ENCODE measurements at places on chromosomes 13 and 19.

GRCh38 chr19:10888421-10888866 is 17.1 kb downstream of the CARM1 start:
- DNase-seq, result no peak

- no peak for DNase-seq
Measured at GRCh38 chr19:525857-526419, 5.6 kb upstream of the CDC34 start.

DNA sequence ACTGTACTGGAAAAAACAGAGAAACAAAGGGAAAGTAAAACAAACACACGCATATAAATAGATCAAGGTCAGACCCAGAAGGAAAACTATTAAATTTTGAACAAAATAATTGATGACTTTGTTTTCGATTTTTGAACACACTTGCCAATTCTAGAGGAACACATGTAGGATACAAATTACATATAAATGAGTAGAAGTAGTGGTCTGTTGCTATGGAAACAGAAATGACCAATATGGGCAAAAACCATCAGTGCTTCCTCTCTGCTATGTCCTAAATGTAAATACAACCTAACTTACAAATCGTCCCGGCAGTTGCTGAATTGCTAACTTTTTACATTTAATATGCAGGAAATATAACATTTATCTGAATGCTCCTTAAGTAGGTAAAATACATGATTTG is 65.2 kb upstream of the POSTN start:
- no peak for DNase-seq

DNA sequence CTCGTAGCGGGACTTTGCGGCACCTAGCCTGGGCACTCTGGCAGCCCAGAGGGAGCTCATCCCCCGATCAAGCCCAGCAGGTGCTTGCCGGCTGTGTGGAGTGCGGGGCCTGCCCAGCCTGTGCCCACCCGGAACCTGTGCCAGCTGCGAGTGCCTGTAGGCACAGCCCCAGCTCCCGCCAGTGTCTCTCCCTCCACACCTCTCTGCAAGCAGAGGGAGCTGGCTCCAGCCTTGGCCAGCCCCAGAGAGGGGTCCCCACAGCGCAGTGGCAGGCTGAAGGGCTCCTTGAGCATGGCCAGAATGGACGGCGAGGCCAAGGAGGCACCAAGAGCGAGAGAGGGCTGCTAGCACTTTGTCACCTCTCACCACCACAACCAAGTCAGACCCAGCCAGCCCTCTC is 55.5 kb upstream of the C1QTNF9B start:
- no peak for DNase-seq

- DNase-seq, result no peak
Measured at GRCh38 chr19:44785271-44785670, 7.6 kb downstream of the CBLC start.

DNA sequence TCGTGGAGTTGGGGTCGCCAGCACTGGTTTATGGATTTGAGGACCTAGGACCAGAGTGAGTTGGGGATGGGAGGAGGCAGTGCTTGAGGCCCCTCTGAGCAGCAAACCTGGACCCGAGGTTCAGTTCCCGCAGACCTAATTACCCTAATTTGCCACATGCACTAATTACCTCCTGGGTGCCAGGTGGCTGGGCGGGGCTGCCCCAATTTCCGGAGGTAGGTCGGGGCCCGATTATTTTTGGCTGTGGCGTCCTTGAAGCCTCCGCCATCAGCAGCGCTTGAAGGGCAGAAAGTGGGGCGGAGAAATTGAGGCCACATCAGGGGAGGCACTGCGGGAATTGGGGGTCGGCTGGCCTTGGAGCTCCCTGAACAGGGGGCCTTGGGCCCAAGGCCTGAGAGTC is 5.9 kb upstream of the HOMER3 start:
- no peak for DNase-seq

DNA sequence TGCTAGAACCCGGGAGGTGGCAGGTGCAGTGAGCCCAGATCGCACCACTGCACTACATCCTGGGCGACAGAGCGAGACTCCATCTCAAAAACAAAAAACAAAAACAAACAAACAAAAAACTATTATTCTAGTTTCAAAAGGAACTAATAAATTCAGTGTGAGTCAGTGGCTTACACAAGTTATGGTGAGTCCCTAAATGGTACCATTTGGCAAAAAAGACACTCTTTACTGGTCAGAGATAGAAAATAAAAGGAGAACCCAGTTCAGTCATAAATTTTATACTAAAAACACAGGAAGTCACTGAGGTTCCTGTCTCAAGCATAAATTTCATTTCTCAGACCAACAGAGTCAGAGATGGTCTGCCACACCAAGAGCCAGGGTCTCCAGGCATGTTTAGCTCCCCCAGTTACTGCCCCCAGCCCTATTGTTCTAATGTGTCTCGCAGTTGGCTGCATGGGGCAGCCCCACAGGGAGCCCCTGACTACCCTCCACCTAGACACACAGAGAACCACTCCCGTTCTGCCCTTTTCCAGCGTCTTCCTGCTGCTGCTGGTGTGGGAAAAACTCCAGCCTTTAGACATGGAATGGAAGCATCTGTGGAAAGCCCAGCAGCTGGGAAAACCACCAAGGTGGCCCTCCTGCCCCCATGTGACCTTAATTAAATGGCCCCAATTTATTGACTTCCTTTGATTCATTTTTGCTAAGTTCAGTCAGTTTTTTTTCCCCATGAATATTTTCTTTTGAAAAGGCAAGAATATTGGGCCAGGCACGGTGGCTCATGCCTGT is 12.2 kb downstream of the THSD1 start:
- DNase-seq, result no peak

DNA sequence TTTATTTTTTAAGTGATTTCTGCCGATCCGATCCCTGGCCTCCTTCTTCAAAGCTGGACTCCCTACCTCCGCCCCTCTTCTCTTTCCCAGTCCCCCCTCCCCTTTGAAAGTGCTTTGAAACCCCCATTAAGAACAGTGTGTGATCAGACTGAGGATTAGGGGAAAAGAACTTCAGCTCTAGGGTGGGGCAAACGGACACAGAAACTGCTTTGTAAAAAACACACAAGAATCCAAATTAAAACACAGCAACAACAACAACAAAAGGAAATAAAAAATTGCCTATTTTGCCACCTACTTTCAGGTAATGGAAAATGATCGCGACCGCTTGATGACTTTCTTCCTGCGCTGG is 1.4 kb downstream of the SPRY2 start:
- DNase-seq, result no peak

DNA sequence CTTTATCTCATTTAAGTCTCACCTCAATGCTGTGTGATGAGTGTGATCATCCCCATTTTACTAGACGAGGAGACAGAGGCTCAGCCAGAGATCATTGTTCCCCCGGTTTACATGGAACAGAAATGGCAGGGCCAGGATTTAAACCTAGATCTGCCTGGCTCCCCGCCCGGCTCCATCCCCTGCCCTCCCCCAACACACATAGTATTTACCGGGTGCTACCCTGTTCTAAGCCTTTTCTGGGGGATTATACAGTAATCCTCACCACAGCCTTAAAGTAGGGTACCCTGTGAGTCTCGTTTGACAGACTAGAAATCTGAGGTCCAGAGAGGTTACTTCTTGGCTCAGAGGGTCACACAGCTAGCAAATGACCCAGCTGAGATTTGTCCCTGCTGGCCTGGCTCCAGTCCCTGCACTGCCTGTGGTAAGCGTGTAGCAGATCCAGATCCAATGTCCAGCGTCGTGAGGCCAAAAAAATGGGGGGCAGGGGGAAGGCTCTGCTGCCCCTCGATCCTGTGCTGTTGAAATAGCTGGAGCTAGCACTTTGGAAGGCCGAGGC is 3.8 kb upstream of the KLC3 start:
- no peak for DNase-seq

DNA sequence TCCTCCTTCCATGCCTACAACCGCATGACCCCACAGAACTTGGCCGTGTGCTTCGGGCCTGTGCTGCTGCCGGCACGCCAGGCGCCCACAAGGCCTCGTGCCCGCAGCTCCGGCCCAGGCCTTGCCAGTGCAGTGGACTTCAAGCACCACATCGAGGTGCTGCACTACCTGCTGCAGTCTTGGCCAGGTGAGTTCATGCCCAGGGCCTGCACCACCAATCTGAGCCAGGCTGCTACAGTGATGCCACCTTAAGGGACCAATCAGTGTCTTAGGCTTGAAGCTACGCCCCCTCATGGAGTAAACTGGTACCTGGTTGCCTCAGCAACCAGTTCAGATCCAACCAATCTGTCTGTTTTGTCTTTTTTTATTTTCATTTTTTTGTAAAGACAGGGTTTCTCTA is 5.2 kb downstream of the SYDE1 start:
- no peak for DNase-seq

GRCh38 chr19:38809592-38810252 is 3.0 kb downstream of the LGALS4 start:
- no peak for DNase-seq

- no peak for DNase-seq
Measured at GRCh38 chr13:107743526-107743925, 471.8 kb downstream of the LIG4 start.

DNA sequence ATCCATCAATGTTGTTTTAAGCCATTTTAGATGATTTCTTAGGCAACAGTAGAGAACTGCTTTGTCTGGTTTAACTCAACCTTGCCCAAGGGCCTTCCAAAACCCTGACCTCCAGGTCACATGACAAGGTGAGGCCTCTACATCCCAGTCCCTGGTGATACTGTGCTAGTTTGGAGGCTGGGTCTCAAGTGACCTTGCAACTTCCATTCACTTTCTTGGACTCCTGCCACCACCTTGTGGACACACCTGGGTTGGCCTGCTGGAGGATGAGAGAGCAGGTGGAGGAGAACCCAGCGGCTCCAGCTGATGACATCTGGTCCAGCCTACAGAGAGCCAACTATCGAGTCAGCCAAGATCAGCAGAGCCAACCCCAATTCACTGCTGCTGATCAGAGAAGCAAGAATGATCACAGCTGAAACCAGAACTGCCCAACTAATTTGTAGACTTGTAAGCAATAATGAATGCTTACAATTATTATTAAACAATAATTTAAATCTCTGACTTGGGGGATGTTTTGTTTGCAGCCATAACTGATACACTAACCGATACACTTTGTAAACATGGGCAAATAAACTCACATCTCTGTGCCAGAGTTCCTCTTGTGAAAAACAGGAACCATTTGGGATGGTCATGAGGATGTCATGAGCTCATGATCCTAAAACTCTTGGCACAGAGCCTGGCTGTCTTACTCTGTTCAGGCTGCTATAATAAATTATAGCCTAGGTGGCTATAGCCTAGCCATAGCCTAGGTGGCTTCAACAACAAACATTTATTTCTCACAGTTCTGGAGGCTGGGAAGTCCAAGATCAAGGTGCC is 11.5 kb downstream of the FAM187B start:
- no peak for DNase-seq

GRCh38 chr19:869245-870177 is 10.0 kb downstream of the CFD start:
- no peak for DNase-seq

DNA sequence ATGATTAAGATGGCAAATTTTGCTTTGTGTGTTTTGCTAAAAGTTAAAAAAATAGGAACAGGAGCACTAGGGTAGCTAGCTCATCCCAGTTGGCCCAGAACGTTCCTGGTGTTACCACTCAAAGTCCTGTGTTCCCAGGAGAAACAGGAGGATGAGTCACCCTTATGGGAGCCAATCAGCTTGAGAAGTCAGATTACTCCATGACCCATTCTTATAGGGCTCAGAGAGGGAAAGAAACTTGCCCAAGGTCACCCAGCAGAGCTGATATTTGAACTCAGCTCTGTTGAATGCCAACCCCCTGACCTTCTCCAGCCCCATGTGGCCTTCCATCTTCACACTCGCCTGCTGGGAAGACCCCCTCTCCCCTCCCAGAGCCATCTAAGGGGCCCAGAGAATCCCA is 13.0 kb downstream of the NMRK2 start:
- DNase-seq, result no peak

DNA sequence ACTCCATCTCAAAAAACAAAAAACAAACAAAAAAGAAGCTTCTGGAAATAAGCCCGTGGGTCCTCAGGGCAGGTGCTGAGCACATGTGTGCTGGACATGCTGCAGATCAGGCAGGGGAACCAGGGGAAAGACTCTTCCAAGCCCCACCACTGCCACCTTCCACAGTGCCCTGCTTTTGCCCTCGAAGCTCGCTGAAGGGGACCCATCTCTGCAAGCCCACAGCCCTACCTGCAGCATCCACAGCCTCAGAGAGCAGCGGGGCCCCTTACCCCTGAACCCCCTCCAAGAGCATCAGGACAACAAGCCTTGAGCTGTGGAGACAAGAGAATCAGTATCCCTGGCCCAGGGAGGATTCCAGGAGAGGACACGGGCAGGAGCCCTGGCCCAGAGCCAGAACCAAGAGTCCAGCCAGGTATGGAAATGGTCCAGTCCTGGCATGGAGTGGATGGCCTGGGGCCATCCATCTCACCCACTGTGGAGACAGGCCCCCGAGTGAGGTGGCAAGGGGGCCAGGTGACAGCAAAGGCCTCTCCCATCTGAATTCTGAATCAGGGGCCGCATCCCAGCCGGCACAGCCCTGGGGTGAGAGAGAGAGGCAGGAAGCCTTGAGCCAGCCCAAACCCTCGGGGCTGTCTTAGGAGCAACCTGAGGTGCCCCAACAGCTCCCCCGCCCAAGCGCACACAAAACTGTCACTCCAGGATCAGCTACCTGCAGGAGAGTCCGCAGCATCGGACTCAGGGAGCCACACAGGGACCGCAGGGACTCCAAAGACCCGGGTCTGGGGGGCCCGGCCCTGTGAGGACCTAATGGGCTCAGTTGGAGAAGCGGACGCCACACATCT is 51.8 kb upstream of the TPM4 start:
- DNase-seq, result no peak

GRCh38 chr13:112943309-112944125 is 25.5 kb upstream of the MCF2L start:
- DNase-seq, result no peak

DNA sequence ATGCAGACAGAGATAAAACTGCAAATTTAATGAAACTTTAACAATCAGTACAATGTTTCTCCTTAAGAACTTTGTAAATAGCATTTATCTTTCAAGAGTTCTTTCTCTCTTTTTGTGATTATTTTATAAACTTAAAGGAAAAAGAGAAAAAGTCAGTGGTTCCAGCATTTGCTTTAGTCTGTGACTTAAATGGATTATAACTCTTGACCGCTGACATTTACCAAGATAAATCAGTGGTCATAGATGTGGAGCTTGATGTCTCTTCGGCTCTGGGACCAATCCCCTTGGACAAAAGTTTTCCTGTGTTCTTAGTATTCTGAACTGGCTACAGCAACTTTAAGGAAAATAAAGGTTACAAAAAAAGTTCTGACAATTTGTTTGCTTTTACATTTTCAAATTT is 162.6 kb downstream of the TM9SF2 start:
- DNase-seq, result no peak

- DNase-seq, result no peak
Measured at GRCh38 chr19:14181906-14182305, 24.1 kb downstream of the ADGRL1 start.

- DNase-seq, result no peak
Measured at GRCh38 chr19:53824134-53824611, at the start of gene NLRP12. NLRP12 (minus strand) TSS chr19:53824314; CDS start chr19:53824174, 140 bp downstream.

DNA sequence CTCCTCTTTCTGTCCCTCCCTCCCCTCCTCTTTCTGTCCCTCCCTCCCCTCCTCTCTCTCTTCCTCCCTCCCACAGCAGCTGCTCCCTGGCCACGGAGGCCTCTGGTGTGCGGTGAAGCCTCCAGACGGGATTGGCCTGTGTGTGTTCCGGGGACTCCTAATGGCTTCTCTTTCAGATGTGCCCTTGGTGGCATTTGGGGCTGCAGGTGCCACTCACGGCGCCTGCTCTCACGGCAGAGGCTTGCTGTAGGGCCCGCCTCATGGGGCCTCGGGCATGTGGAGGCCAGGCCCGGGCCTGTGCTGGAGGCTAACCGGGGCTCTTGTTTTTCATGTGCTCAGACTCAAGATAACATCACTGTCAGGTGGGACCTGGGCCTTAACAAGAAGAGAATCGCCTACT is 20.9 kb downstream of the UPF1 start:
- DNase-seq, result no peak

Measured in NCI-H510A (cell line).